ENCODE measurements at places on chromosomes 1 and 21.

GRCh38 chr1:202015662-202015937 is 5.2 kb downstream of the ELF3 start:
- no peak for DNase-seq

- peak; percentile 11 for DNase-seq
Observed at GRCh38 chr1:29805896-29806160, 569.5 kb downstream of the PTPRU start.

GRCh38 chr1:1333551-1334241 is 2.6 kb downstream of the TAS1R3 start:
- DNase-seq = no peak

GRCh38 chr1:230169454-230170152 is 102.6 kb downstream of the GALNT2 start:
- no peak for DNase-seq

- peak; percentile 90 for DNase-seq
Observed at GRCh38 chr1:15885701-15886610, 38.4 kb downstream of the SPEN start.

DNA sequence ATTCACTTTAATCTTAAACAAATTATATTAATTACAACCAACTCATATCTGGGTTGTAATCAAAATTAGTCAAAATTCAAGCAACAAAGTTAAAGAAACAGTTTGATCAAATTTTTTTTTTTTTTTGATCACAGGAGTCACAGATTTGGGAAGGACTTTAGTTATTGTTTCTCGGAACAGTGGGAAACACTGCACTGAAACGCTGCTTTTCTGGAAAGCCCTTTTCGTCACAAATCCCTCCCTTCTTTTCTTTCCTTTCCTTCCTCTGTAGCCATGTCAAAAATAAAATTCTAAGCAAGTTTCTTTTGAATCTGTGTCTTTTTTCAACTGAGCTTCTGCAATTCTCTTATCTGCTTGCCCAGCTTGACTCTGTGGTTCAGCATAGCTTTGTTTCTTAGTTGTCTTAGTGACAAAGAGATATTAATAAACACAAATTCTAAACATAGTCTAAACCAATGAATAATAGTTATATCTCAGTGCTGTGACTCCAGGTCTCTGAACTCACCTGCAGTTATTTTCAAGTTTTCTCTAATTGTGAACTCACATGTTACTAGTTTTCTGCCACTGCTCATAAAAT is 53.8 kb downstream of the PTGS2 start:
- no peak for DNase-seq

GRCh38 chr1:42380586-42381279 is at the start of gene RIMKLA:
TSS of gene RIMKLA (plus strand) at chr1:42380792. CDS start at chr1:42380935, 143 bp downstream.
- peak; percentile 73 for DNase-seq

DNA sequence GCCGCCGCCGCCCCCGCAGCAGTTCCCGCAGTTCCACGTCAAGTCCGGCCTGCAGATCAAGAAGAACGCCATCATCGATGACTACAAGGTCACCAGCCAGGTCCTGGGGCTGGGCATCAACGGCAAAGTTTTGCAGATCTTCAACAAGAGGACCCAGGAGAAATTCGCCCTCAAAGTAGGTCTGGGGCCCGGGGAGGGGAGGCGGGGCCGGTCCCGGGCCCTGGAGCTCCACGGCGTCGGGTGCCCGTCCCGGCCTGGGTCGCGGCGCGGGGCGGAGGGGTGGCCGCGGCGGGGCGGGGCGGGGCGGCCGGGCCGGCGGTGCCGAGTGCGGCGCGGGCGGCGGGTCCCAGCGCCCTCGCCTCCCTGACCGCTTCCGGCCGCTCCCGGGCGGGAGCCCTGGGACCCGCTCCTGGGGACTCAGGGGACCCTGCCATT is 646 bp downstream of the MAPKAPK2 start:
- DNase-seq = peak; percentile 48

GRCh38 chr1:157878059-157878458 is 36.5 kb upstream of the CD5L start:
- no peak for DNase-seq

DNA sequence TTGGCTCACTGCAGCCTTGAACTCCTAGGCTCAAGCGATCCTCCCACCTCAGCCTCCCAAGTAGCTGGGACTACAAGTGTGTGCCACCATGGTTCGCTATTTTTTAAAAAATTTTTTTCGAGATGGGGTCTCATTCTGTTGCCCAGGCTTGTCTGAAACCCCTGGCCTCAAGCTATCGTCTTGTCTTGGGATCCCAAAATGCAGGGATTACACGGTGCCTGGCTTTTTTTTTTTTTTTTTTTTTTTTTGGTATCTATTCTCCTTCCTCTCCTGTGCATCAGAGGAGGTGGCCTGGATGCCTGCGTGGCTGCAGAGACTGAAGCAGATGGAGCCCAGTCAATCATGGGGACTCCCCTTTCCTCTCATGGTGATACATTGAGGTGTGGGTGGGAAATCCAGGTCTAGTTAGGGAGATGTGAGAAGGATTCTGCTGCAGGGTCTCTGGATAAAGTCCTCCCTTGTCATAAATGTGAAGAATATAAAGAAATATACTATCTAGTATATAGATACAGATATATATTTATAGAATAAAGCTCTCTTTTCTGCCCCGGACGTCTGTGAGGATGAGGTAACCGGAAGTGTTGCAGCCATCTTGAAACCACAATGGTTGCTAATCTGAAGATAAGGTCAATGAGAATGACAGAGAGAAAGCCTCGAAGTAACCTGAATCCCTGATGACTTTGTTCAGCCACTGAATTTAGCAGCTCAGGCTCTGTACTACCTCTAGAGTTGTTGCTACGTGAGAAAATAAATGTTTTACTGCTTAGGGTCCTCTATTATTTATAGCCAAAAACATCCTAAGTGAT is 19.5 kb upstream of the RGSL1 start:
- no peak for DNase-seq

- no peak for DNase-seq
Observed at GRCh38 chr1:116440731-116441130, 67.7 kb downstream of the ATP1A1 start.

- DNase-seq = no peak
Observed at GRCh38 chr1:199422206-199422605, 605.3 kb upstream of the NR5A2 start.

- no peak for DNase-seq
Observed at GRCh38 chr1:94301186-94301585, 63.8 kb upstream of the ARHGAP29 start.

DNA sequence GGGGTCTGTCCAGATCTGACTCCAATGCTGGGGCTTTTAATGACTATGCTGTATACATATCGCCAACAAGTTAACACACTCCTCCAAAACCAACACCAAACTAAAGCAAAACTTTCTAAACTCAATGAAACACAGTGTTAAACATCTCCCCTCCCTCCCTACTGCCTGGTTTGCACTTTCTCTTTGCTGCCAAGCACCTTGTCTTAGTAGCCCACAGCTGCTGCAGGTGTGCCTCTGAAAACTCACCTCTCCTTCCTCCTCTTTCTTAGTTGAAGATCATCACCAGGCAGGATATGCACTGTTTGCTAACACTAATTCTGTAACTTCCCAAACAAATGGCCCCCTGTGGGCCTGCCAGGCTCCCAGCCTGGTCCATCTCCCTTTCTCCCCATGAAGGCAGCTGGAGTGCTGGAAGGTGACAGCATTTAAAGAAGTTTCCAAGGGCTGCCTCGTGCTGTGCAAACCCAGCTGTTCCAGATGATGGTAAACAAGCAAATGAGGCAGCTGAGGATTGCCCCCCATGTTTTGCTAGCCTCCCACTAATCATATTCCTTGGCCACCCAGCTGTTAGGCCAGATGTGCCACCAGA is 213.7 kb downstream of the ASTN1 start:
- DNase-seq = no peak

- peak; percentile 65 for DNase-seq
Observed at GRCh38 chr1:248862998-248863881, 4.4 kb upstream of the ZNF692 start.

DNA sequence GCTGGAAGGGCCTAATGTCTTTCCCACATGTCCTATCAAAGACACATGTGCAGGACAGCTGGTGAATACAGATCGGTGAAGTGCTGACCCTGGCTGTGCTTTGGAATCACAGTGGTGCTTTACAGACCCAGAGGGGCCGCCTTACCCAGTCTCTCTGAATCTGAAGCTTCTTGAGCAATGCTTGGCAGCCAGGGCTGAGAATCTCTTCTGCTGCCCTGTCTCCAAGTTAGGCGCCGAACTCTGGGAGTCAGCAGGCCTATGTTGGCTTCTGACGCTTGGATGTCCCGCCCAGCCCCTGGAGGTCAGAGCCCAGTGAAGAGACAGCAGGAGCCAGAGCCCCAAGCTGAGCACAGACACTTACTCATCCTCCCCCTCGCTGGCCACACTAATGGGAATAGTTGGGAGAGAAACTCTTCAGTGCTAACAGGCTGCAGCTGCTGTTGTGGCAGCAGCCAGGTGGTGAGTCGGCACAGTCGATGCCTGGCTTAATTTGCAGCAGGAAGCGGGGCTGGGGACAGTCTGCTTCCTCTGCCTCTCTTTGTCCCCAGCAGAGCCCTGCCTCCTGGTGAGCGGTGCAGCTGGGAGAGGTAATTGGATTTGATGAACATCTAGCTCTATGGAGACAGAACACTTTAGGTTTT is 68.1 kb downstream of the URB2 start:
- no peak for DNase-seq

- no peak for DNase-seq
Observed at GRCh38 chr21:38343691-38344090, 86.9 kb downstream of the KCNJ15 start.

DNA sequence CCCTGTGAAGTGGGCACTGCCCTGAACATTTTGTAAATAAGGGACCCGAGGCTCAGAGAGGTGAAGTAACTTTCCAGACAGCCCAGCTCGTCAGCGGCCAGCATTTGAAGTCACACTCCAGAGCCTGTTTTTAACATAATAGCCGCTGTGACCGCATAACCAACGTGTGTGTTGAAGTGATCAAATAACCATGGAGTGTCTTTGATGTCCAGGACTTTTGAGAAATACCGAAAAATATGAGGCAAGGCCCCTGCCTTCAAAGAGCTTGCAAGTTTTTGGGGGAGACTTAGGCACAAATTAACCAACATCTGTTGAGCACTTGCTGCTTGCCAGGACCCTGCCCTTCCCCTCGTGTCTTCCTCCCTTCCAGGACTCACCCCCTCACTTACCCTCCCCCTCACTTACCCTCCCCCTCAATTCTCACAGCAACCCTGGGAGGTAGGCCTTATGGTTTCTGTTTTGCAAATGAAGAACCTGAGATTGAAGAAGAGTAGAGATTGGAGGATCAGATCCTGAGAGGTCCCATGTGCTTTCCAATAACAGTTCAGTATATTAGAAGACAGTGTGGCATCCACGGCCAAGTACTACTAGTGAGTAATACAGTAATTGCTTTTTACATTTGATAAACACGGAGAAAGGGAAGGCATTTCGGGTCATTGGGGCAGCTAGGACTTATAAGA is 1.3 kb upstream of the SLC16A1 start:
- DNase-seq = no peak

DNA sequence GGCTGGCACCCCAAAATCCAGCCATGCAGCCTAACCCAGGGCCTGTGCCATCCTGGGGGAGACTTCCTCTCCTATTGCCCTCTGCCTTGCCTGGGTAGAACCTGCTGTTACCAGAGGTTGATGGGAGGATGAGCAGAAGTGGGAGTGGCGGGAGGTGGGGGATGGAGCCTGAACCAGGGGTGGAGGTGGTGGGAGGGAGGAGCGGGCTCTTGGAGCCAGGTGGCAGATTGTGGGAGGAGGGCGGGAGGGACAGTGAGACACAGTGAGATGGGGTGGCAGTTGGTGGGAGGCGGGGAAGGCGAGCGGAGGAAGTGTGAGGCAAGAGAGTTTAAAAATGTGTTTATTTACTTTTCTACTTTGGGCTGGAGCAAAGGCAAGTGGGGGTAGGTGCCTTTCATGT is 87.3 kb downstream of the KCNJ6 start:
- no peak for DNase-seq

- no peak for DNase-seq
Observed at GRCh38 chr1:99808391-99809115, 41.6 kb upstream of the AGL start.

- DNase-seq = no peak
Observed at GRCh38 chr1:37169743-37170275, 135.5 kb upstream of the GRIK3 start.

GRCh38 chr1:217029281-217030157 is 306.3 kb upstream of the ESRRG start:
- no peak for DNase-seq
